ENCODE measurements at places on chromosomes 12 and 14. TPM values are rescaled to one million over a fixed set of nuclear protein-coding genes. Genes with fewer than 3 reads are reported as not detected.

Gene SERPINA5
- total RNA-seq, result not detected

Gene IL26
- total RNA-seq, result not detected

Gene POU6F1
- total RNA-seq, result 2.2 TPM

Gene CSRNP2
- 27.1 TPM for total RNA-seq

Gene UBE3B
- total RNA-seq, result 62.9 TPM

Gene BATF
- total RNA-seq, result 7.7 TPM

Gene SOAT2
- not detected for total RNA-seq

Gene TAS2R10
- total RNA-seq, result 1.6 TPM

Gene SRRM4
- total RNA-seq, result under 0.01 TPM

Gene CYP27B1
- total RNA-seq, result 3.9 TPM

Gene MBIP
- total RNA-seq, result 14.9 TPM

Gene SART3
- total RNA-seq, result 51.4 TPM

Gene TSPAN8
- not detected for total RNA-seq

Gene COL2A1
- total RNA-seq, result 1.5 TPM

Gene KIF5A
- total RNA-seq, result 0.11 TPM

Gene ATL1
- 6.0 TPM for total RNA-seq

Gene GPR135
- total RNA-seq, result 2.7 TPM

Measured in placental epithelial cell (primary cell).